NCI-H524 (cell line): ENCODE measurements at places on chromosomes 11 and 22.

DNA sequence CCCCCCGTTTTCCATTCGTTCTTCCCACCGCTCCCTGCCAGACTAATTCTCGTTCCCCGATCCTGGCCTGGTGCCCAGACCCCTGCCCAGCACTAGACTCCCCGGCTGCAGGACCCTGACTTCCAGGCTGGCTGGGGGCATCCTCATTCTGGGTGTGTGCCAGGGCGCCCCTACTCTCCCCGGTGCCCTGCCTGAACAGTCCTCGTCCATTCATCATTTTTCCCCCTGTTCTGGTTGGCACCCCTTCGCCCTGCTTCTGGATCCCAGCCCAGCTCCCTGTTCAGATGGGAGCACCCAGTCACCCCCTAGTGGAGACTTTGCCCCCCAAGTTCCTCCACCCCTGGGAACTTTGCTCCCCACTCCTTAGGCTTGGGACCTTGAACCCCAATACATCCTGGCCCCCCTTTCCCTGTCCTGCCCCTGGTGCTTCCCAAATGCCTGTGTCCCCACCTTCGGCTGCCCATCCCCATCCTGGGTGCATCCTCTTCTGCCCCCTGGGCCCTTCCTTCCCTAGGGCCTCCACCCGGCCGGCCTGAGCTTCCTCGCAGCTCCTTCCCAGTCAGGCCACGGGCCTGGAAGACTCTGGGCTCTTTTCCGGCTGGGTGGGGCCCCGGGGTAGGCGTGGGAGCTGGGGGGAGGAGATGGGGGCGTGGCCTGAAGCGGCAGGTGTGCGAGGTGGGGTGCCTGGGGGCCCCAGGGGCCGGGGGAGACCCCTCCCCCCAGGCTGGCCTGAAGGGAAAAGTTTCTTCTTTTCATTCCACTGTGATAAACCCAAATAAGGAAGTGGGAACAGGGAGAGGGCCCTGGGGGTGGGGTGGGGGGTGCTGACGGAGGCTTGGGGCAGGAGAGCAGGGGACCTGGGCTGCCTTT lies 908 bp downstream of the PLCB3 start:
- no peak for DNase-seq

- no peak for DNase-seq
Measured at GRCh38 chr11:133930767-133931448, 25.9 kb downstream of the IGSF9B start.

GRCh38 chr11:121645596-121645995 lies 192.8 kb upstream of the SORL1-AS1 start:
- DNase-seq, result no peak

- DNase-seq, result no peak
Measured at GRCh38 chr11:75878933-75879332, 63.9 kb downstream of the UVRAG start.

GRCh38 chr11:65425971-65426838 lies 3.6 kb downstream of the NEAT1 start:
- DNase-seq, result no peak

DNA sequence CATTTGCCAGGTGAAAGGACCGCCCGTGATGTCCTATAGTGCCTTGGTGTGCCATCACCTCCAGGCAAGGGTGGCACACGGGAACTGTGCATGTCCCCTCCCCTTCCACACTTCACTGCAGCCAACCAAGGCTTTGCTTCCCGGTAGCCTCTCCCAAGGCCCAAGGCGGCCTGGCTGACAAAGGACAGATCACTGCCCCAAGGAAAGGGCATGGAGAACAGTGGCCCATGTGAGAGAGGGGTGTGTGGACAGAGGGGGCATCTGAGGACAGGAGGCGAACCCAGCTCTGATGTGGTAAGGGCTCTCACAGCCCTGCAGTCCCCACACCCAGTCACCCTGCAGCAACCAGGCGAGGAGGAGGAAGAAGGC lies 50.4 kb downstream of the RPUSD4 start:
- DNase-seq, result no peak

DNA sequence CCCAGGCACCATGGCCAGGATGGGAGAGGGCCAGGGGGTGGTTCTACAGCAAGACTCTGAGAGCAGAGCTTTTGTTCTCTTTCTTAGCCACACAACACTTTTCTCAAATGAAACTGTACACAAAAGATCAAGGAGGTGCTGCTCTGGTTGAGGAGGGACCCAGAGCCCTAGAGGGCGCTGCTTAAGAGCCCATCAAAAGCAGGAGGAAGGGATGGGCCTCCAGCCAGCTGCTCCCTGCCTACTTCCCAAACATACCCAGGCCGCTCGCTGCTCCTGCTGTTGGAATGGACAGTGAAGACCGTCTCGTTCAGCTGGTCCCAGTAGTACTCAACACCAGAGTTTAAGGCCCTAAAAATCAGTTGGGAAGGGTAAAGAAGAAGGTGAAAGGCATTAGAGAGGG lies 18.4 kb upstream of the CHRM4 start:
- DNase-seq, result no peak

- peak; percentile 24 for DNase-seq
Measured at GRCh38 chr22:21020802-21021429, 6.0 kb downstream of the P2RX6 start.
